ENCODE measurements at places on chromosomes 1 and 21. TPM values are rescaled to one million over a fixed set of nuclear protein-coding genes. Genes with fewer than 3 reads are reported as not detected.

Gene TAS1R1
- not detected for total RNA-seq

Gene TSPEAR
- total RNA-seq, result not detected

Gene DNAH14
- total RNA-seq, result 34.0 TPM

Gene LPAR3
- total RNA-seq, result 16.7 TPM

Gene SPATA21
- not detected for total RNA-seq

Gene RAP1GAP
- 1.2 TPM for total RNA-seq

Gene CYP4Z1
- total RNA-seq, result not detected

Gene SLC25A34
- 0.62 TPM for total RNA-seq

Gene RBBP5
- 23.6 TPM for total RNA-seq

Gene SLC45A3
- 2.0 TPM for total RNA-seq

Gene TBX19
- 0.33 TPM for total RNA-seq

Gene SLC44A3
- 1.2 TPM for total RNA-seq

Gene AMY1C
- total RNA-seq, result not detected

Gene CDKN2C
- 11.5 TPM for total RNA-seq

Gene LIN28A
- not detected for total RNA-seq
